Spleen (tissue), 13 donors: ENCODE measurements at places on chromosomes 4 and X.

- H3K36me3 ChIP-seq = no peaks in the 10 kb centered on the region
- H3K27ac ChIP-seq = peak overlapping the region; percentile 72
- H3K4me1 ChIP-seq = no peaks in the 10 kb centered on the region
Observed at GRCh38 chr4:51842167-51842553, 793 bp upstream of the DCUN1D4 start.

GRCh38 chrX:156001667-156002021, 4.1 kb downstream of the IL9R start:
- no peaks in the 10 kb centered on the region for H3K27me3 ChIP-seq
- no peak for DNase-seq
- no peak overlapping the region for H3K4me3 ChIP-seq
- no peak overlapping the region for H3K27ac ChIP-seq
- no peaks in the 10 kb centered on the region for H3K4me1 ChIP-seq
- H3K36me3 ChIP-seq = no peaks in the 10 kb centered on the region

GRCh38 chr4:75172551-75172950, 239.6 kb downstream of the PARM1 start:
- H3K27ac ChIP-seq = no peak overlapping the region
- H3K27me3 ChIP-seq = no peaks in the 10 kb centered on the region
- H3K4me3 ChIP-seq = no peak overlapping the region
- H3K36me3 ChIP-seq = no peaks in the 10 kb centered on the region
- no peak for DNase-seq

- no peak for DNase-seq
- H3K4me1 ChIP-seq = no peaks in the 10 kb centered on the region
- H3K4me3 ChIP-seq = no peak overlapping the region
Observed at GRCh38 chr4:73762409-73762808, 22.0 kb downstream of the CXCL8 start.

- H3K27me3 ChIP-seq = no peaks in the 10 kb centered on the region
- no peaks in the 10 kb centered on the region for H3K36me3 ChIP-seq
- no peaks in the 10 kb centered on the region for H3K4me1 ChIP-seq
- H3K4me3 ChIP-seq = no peak overlapping the region
- H3K27ac ChIP-seq = no peak overlapping the region
Observed at GRCh38 chrX:31653422-31653821, 581.6 kb upstream of the FTHL17 start.

DNA sequence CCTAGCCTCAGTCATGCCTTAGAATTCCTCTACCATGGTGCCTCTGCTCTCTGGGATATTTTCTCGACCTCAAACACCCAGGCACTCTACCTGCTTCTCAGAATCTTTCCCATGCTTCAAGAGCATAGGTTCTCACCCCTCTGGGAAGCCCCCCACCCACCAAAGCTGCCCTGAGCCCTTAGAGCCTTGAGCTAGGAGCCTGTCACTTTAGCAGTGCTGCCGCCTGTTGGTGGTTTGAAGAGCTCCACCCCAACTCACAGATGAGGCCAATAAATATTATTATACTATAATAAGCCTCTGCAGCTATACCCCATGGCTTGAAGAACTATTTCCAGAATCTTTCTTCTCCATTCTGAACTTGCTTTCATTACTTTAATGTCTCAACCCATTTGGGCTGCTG, 109.7 kb downstream of the RTL5 start:
- H3K4me3 ChIP-seq = no peak overlapping the region
- no peaks in the 10 kb centered on the region for H3K36me3 ChIP-seq
- H3K27me3 ChIP-seq = no peaks in the 10 kb centered on the region
- DNase-seq = no peak
- no peak overlapping the region for H3K27ac ChIP-seq
- H3K4me1 ChIP-seq = no peaks in the 10 kb centered on the region

GRCh38 chrX:127877318-127877717, 174.9 kb downstream of the ACTRT1 start:
- no peaks in the 10 kb centered on the region for H3K36me3 ChIP-seq
- H3K4me3 ChIP-seq = no peak overlapping the region
- no peak overlapping the region for H3K27ac ChIP-seq
- DNase-seq = no peak

GRCh38 chrX:16870862-16871815, 977 bp upstream of the RBBP7 start:
- no peaks in the 10 kb centered on the region for H3K36me3 ChIP-seq
- peak overlapping the region; percentile 39 for H3K4me3 ChIP-seq
- DNase-seq = peak; percentile 93
- no peaks in the 10 kb centered on the region for H3K27me3 ChIP-seq

DNA sequence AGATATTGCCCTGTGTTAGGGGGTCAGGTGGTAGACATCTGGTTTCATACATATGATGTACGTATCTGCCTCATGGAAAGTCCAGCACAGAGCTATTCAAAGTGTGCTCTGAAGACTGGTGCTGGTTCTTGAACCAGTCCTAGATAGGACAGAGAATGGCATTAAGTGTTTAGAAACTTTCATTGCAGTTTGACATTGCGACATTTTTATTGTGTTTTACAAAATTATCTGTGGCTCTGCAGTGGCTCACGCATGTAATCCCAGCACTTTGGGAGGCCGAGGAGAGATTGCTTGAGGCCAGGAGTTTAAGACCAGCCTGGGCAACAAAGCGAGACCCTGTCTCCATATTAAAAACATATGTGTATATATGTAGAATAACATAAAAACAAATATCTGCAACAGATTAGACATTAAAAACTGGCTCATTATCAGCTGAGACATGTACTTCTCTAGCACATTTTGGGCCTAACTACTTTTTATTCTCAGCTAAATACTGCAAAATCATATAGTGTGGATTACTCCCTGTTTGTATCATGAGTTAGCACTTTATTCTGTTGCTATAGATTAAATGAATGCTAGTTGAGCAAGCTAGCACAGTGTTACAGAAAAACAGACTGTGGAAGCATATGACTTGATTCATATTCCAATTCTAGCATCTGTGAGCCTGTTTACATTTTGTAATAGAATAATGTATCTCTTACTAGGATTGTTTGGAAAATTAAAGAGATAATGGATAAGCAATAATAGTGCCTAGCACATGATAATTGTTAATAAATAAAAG, 57.1 kb downstream of the USP9X start:
- no peaks in the 10 kb centered on the region for H3K4me1 ChIP-seq
- no peak overlapping the region for H3K27ac ChIP-seq
- no peaks in the 10 kb centered on the region for H3K27me3 ChIP-seq

DNA sequence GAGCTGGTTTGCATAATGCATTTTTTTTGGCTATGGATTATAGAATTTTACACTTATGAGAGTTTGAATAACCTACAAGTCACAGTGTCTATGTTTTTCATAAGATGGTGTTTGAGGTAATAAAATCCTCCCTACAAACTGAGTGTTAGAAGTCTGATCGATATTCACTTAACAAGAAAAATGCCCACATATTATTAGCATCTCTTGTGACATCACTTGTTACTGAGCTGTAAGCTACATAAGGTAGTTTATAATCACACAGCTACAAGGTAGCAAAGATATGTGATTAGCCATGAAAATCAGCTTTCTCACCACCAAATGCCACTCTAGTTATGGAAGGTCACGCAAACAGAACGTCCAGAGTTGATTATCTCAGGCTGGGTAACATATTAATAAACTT, 669.6 kb downstream of the PCDH18 start:
- no peak overlapping the region for H3K27ac ChIP-seq
- no peak for DNase-seq
- H3K4me1 ChIP-seq = no peaks in the 10 kb centered on the region
- H3K36me3 ChIP-seq = no peaks in the 10 kb centered on the region
- no peaks in the 10 kb centered on the region for H3K27me3 ChIP-seq
- no peak overlapping the region for H3K4me3 ChIP-seq

DNA sequence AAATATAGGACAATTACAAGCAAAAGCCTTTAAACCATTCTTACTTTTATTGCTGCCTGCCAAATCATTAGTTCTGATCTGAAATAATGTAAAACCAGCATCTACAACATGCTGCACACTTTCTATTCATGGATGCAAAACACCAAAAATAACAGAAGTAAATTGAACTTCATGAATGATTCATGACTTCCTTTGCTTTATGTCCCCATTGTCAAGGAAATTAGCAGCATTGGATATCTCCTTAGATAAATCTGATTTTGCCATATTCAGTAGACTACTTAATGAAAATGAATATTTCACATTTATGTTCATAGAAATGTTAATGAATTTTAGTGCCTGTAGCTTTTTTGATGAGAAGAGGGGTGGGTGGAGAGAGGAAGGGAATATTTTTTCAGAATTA, 132.6 kb downstream of the COMMD8 start:
- no peaks in the 10 kb centered on the region for H3K4me1 ChIP-seq
- H3K4me3 ChIP-seq = no peak overlapping the region
- no peaks in the 10 kb centered on the region for H3K36me3 ChIP-seq
- H3K27me3 ChIP-seq = no peaks in the 10 kb centered on the region
- no peak overlapping the region for H3K27ac ChIP-seq

- no peaks in the 10 kb centered on the region for H3K36me3 ChIP-seq
- no peaks in the 10 kb centered on the region for H3K4me1 ChIP-seq
- no peak for DNase-seq
- H3K27ac ChIP-seq = no peak overlapping the region
Observed at GRCh38 chr4:147362938-147363337, 118.0 kb upstream of the EDNRA start.

GRCh38 chrX:70444326-70444945, at the start of gene DLG3:
Gene DLG3 (plus strand): TSS chrX:70444835. CDS start chrX:70445202, 367 bp downstream.
- peaks cover 4% of the 10 kb centered on the region for H3K4me1 ChIP-seq
- no peaks in the 10 kb centered on the region for H3K36me3 ChIP-seq
- H3K4me3 ChIP-seq = peak within 1 kb of the TSS; percentile 26
- no peak for DNase-seq
- H3K27ac ChIP-seq = no peak within 1 kb of the TSS

- no peak overlapping the region for H3K27ac ChIP-seq
- no peak overlapping the region for H3K4me3 ChIP-seq
- peak; percentile 30 for DNase-seq
- no peaks in the 10 kb centered on the region for H3K27me3 ChIP-seq
- peaks cover 79% of the 10 kb centered on the region for H3K36me3 ChIP-seq
- no peaks in the 10 kb centered on the region for H3K4me1 ChIP-seq
Observed at GRCh38 chr4:2721586-2721985, 34.5 kb downstream of the TNIP2 start.

- no peak overlapping the region for H3K27ac ChIP-seq
- H3K36me3 ChIP-seq = no peaks in the 10 kb centered on the region
- H3K27me3 ChIP-seq = no peaks in the 10 kb centered on the region
- peak overlapping the region; percentile 53 for H3K4me3 ChIP-seq
Observed at GRCh38 chr4:1547856-1548826, 136.0 kb downstream of the FAM53A start.

GRCh38 chr4:76544725-76545124, 109.7 kb downstream of the SHROOM3 start:
- peaks cover 10% of the 10 kb centered on the region for H3K4me1 ChIP-seq
- no peak overlapping the region for H3K27ac ChIP-seq
- H3K27me3 ChIP-seq = no peaks in the 10 kb centered on the region
- no peak overlapping the region for H3K4me3 ChIP-seq

DNA sequence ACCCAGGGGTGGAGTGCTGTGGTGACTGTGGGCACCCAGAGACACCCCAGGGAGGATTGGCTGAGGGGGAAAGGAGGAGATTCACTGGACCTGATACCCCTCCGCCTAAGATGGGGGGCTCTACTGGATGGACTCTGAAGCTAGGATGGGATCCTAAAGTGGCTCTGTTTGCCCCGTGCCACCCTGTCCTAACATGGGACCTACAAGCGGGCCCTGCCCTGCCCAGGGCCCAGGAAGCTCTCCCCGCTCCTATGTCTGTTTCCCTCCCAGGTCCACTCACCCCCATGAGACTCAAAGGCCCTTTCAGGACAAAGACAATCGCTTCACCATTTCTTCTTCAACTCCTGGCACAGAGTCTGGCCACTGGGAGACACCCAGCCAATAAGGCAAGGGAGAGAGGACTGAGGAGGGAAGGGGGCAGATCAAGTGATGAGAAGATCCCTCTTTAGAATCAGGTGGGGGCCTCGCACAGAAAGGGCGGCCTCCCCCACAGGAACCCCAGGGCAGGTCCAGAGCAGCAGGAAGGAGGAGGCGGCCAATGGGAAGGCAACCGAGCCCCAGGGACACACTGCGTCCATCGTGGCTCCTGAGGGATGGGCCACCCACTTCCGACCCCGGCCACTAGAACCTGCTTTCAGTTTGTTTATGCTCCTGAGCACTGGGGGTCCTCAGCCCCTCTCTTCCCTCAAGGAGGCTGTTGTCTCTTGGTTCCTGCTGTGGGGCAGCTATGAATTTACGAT, 155.4 kb downstream of the AFAP1 start:
- no peak overlapping the region for H3K27ac ChIP-seq
- H3K27me3 ChIP-seq = no peaks in the 10 kb centered on the region
- H3K4me1 ChIP-seq = peaks cover 20% of the 10 kb centered on the region
- H3K4me3 ChIP-seq = no peak overlapping the region
- peak; percentile 57 for DNase-seq
- H3K36me3 ChIP-seq = no peaks in the 10 kb centered on the region

DNA sequence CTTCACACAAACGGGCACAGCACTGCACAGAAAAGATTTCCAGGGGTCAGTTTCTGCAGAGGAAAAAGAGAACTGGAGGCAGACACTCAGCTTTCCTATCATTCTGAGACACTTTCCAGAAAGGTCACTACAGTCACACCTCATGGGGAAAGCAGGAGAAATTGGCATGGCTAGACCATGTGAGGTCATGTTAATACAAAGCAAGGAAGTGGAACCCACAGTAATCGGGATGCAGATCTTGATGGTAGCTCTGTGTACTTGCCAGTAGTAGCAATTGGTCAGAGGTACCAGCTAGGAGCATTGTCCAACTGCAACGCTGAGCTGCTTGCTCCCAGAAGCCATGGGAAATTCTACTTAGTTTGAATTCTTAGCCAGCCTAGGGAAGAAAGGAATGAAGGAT, 255.3 kb upstream of the PCDH10 start:
- H3K36me3 ChIP-seq = no peaks in the 10 kb centered on the region
- no peak overlapping the region for H3K4me3 ChIP-seq
- DNase-seq = no peak
- no peaks in the 10 kb centered on the region for H3K27me3 ChIP-seq

DNA sequence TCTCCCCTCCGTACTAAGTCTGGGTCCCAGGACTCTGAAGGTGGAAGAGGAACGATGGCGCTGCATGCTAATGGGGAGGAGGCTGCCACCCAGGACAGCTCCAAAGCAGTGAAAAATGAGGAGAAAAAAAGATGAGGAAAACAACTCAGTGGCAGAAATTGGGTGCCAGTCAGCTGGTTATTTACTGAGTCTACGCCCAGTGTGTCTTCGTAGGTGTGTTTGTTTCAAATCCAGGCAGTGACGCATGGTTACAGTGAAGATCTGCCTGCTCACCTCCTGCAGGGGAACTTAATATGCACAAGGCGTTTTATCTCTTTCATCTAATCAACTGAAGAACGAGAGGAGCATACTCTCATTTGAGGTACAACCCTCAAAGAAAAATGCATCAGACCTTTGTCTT, 70.9 kb upstream of the FBXW7 start:
- H3K4me1 ChIP-seq = no peaks in the 10 kb centered on the region
- H3K27me3 ChIP-seq = no peaks in the 10 kb centered on the region
- H3K27ac ChIP-seq = no peak overlapping the region
- no peak for DNase-seq
- H3K36me3 ChIP-seq = no peaks in the 10 kb centered on the region
- no peak overlapping the region for H3K4me3 ChIP-seq

- DNase-seq = no peak
- H3K27me3 ChIP-seq = no peaks in the 10 kb centered on the region
- no peak overlapping the region for H3K27ac ChIP-seq
- no peak overlapping the region for H3K4me3 ChIP-seq
- no peaks in the 10 kb centered on the region for H3K36me3 ChIP-seq
Observed at GRCh38 chr4:187178587-187178986, 454.9 kb upstream of the FAT1 start.

- H3K36me3 ChIP-seq = no peaks in the 10 kb centered on the region
- H3K27ac ChIP-seq = no peak overlapping the region
- no peak overlapping the region for H3K4me3 ChIP-seq
Observed at GRCh38 chr4:8760561-8760960, 111.1 kb downstream of the HMX1 start.

GRCh38 chr4:75512386-75513211, 1.6 kb downstream of the RCHY1 start:
- peak overlapping the region; percentile 100 for H3K27ac ChIP-seq
- peaks cover 27% of the 10 kb centered on the region for H3K36me3 ChIP-seq
- peaks cover 85% of the 10 kb centered on the region for H3K4me1 ChIP-seq
- H3K4me3 ChIP-seq = peak overlapping the region; percentile 4
- H3K27me3 ChIP-seq = no peaks in the 10 kb centered on the region
